ENCODE measurements at places on chromosomes 1 and 21.

- DNase-seq = no peak
Observed at GRCh38 chr1:202090994-202091393, 31.7 kb upstream of the GPR37L1 start.

GRCh38 chr1:67748630-67749029 is 63.6 kb downstream of the GADD45A start:
- no peak for DNase-seq

DNA sequence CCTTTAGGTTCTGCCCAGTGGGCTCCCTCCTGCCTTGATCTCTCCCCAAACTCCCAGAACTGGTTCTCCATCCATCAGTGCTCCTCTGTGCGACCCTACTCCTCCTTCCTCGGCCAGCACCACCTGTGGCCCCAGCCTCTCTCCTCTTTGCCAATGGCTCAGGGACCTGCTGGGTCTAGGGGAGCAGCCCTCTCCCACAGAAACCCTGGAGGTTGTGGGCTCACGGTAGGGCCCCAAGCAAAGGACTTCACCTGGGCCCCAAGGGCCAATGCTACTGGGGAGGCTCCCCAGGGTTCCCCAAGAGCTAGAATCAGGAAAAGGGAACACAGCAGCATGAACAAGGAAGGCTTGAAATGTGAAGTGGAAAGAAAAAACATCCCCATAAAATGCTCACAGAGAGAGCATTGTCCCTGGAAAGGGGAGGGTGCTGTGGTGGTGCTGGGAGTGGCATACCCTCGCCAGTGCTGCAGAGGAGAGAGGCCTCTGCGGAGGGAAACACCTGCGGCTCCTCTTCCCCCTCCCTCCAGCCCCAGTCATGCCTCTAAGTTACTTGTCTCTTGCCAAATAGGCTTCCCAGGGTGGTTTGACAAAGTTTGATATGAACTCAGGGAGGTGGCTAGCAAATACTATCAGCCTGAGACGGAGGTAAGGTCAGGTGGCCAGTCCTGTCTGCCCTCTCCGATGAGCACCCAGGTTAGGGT is 2.5 kb downstream of the TMEM63A start:
- DNase-seq = no peak

DNA sequence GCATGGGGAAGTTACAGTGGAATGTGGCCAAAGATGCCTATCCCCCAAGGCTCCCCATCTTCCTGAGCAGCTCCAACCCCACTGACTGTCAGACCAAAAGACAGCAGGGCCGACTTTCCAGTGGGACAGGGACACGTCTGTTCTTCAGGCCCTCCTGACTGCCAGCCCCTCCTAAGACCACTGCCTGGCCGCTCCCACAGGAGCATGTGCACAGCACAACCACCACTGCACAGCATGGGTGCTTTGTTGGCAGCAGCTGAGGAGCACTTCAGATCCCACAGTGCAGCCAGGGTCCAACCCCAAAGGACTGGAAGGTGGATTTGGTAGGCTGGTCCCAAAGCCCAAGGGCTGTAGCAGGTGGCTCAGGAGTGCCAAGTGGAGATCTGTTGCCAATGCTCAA is 648.3 kb upstream of the BRINP3 start:
- no peak for DNase-seq

GRCh38 chr1:24047110-24047477 is 64.8 kb downstream of the MYOM3 start:
- no peak for DNase-seq

GRCh38 chr1:198771563-198772153 is 132.8 kb downstream of the PTPRC start:
- no peak for DNase-seq

GRCh38 chr1:30446508-30446907 is 276.9 kb downstream of the MATN1 start:
- DNase-seq = no peak

GRCh38 chr1:196143602-196144342 is 464.5 kb downstream of the KCNT2 start:
- DNase-seq = no peak

DNA sequence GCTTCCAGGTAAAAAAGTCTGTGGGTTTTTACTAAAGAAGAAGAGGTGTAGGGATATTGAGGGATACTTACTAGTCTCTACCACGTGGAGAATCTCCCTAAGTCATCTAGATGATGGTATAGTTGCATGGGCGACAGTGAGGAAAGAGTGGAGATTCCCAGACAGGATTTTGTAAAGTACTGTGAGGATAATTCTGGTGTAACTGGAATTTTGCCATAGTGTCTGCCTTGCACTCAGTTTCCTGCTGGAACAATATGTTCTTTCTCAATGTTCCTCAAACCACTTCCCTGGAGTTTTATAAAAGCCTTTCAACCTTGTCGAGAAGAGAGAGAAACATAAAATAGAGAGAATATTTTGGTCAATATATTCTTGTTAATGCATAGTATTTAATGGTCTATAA is 95.1 kb upstream of the WLS start:
- no peak for DNase-seq

DNA sequence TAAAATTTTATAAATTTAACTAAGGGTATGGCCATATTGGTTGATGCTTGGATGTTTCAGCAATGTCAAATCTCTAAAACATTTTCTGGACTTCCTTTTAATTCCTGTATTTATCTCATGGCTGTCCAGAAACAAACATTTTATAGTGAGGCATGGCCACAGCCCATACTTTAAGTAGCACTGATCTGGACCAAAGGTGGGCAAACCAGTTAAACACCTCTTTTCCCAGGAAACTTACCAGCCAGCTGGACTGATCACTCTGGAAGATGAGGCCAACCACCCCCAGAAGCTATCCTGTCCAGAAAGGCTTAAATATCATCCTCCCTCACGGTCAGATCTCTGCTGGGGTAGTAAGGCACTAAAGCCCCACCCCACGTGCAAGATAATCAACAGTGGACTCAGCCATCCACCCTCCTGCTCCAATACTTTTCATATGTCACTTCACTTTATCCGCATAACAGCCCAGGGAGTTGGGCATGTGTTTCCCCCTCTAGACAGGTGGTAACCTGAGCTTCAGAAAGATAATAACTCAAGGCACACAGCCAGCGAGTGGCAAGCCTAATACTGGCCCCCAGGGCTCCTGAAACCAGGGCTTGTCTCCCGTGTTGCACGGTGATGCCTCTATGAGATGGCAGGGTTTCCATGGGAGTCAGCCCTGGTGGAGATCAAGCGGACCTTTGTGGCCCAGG is 120.5 kb upstream of the NGF start:
- no peak for DNase-seq

- no peak for DNase-seq
Observed at GRCh38 chr1:54353959-54354358, 52.2 kb downstream of the SSBP3 start.

Data from posterior cingulate gyrus (tissue), 11 donors.